ENCODE measurements at places on chromosomes 7 and 10.

DNA sequence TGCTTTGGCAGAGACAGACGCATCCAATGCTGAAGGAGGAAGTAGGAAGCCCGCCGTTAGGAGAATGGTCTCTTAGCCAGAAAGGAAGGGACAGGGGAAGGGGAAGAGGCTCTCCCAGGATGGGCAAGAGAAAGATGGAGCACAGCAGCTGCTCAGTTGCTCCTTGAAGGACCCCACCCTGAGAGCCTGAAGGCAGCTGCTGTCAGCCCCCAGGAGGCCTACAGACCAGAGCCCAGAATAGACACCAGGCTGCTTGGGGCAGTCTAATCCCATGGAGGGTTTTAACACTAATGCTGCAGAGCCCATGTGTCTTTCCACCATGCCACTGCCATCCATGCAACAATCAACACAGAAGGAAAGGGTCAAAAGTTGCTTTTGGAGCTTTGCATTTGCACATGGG is 3.5 kb upstream of the C7orf33 start:
- DNase-seq = no peak

GRCh38 chr7:117873310-117874190 is at the start of gene CTTNBP2:
Gene CTTNBP2 (minus strand): TSS chr7:117873441. CDS start chr7:117873415, 26 bp downstream.
- no peak for DNase-seq

DNA sequence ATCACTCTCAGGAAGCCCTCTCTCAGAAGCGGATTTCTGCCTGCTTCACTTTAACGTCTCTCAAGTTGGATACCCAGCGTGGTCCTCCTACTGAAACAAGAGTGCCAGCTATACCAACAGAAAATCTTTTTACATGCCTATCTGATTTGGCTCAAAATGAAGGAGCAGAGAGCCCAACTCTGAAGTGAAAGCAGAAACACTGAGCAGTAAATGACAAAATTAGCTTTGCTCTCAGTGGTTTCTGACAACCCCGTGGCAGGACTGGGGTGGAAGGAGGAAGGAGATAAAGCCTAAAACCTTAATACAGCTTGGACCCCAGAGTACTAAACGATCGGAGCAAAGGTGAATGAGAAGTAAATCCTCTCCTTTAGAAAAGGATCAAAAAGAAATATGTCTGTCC is 25.1 kb upstream of the GPR37 start:
- no peak for DNase-seq

GRCh38 chr7:24560772-24561171 is 12.5 kb upstream of the PALS2 start:
- DNase-seq = no peak

DNA sequence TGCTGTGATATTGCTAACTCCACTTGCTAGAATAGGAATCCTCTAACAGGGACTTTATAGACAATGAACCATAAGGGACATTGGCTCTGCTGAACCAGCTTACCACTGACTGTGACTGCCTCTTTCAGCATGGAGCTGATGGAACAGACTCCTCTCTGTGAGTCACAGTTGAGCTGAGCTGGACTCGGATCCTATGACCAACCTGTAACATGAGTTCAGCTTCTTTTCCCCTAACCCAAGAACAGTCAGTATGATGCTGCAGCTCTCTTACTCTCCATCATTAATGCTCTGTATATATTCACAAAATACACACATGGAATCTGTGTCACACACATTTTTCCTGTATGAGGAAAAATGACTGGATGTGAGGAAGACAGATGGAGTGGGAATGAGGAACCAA is 177.9 kb upstream of the BET1 start:
- no peak for DNase-seq

GRCh38 chr7:106279425-106280197 is 5.2 kb downstream of the NAMPT start:
- no peak for DNase-seq

GRCh38 chr7:46321556-46322205 is 400.6 kb upstream of the IGFBP3 start:
- no peak for DNase-seq

GRCh38 chr10:6342096-6342685 is 139.5 kb downstream of the PFKFB3 start:
- DNase-seq = no peak

Measured in stimulated activated CD4-positive, alpha-beta T cell treated with anti-CD3 and anti-CD28 coated beads, Interleukin-4, amount 100 ng/mL, for 1 hour (primary cell).